ENCODE measurements at places on chromosomes 1 and 21.

DNA sequence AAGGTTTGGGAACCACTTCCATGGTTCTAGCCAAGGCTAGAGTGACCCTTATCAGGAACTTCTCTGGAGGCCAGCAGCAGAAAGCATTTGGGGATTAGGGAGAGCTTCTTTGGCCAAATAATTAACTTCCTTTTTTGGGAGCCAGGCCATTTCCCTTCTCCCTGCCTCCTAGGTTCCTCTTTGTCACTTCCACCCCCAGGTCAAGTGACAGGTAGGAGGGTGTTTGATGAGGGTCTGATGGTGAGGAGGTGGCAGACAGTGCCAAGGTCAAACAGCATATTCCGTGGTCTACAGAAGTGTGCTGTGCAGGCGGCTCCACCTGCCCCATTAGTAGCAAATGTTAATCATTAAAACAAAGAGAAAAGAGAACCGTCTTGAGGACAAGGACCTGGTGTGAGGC, 1.9 kb upstream of the KCNA10 start:
- no peak for DNase-seq

- DNase-seq: no peak
Observed at GRCh38 chr1:225830841-225831240, 20.9 kb downstream of the EPHX1 start.

DNA sequence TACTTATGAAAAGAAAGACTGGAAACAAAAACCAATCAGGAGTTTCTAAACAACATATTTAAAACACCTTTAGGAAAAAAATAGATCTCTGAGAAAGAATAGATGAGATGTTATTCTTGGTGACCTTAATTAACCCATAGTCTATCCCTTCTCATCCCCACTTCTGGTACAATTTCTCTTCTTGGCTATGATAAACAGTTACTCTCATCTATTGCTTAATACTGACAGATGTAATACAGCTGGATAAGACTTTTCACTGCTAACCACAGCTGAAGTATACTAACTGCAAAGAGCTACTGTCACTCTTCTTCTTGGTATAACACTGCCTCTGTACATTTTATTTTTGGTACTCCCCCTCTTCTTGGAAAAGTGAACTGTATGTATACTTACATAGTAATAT, 15.2 kb downstream of the EXTL2 start:
- DNase-seq: peak; percentile 22

- DNase-seq: peak; percentile 8
Observed at GRCh38 chr1:157438146-157438545, 114.2 kb downstream of the FCRL5 start.

DNA sequence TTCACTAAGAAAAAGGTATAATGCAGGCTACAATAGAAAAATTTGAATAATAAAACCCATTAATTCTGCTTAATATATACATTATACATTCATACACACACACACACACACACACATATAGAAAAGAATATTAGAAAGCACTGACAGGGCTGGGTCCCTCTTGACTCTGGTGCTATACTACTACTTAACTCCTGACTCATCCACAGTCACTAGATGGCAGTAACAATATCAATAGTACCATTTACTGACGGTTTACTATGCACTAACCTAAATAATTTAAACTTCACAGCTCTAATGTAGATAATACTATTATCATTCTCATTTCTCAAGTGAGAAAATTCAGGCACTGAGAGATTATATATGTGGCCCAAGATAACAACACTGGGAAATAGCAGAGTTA, 87.5 kb downstream of the COP1 start:
- peak; percentile 52 for DNase-seq

GRCh38 chr1:6521536-6521935, 30.1 kb upstream of the PLEKHG5 start:
- DNase-seq: no peak
